HL-60 (cell line): ENCODE measurements at places on chromosomes 2 and 18.

- no peak for DNase-seq
Observed at GRCh38 chr2:108534584-108535356, 500 bp downstream of the LIMS1 start.

- no peak for DNase-seq
Observed at GRCh38 chr2:32633040-32633439, 5.2 kb downstream of the TTC27 start.

DNA sequence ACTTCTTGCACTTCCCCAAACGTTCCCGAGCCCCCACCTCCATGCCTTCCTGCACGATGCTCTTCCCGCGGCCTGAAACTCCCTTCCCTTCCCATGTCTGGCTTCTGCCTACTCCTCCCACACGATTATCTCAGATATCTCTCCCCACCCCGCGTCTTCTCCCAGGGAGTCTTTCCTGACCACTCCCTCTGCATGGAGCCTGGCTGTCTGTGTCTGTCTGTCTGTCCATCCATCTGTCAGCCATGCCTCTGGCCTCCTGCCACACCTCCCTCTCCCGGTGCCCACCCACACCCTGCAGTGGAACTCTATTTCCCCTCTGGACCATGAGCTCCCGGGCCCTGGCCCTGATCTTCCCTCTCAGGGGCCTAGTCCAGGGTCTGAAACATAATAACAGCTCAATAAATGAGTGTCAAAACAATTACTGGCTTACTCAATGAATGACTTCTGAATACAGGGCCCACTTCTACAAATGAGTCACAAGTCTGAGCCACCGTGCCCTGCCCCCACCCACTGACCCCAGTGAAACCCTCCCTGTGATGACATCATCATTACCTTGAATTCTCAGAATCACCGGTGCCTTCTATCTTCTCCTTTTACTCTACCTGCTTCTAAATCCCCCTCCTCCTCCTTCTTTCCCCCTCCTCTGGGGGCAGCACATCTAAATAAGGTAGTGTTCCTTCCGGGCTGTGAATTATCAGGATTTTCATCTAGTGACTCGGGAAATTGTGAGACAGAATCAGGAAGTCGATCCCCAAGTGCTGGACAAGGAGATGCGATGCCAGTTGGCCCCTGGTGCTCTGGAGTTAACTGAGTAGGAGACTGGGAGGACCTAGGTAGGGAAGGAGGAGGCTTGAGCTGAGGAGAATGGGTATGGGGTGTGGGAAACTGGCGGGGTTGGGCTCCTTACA lies 46.1 kb upstream of the PLB1 start:
- no peak for DNase-seq

DNA sequence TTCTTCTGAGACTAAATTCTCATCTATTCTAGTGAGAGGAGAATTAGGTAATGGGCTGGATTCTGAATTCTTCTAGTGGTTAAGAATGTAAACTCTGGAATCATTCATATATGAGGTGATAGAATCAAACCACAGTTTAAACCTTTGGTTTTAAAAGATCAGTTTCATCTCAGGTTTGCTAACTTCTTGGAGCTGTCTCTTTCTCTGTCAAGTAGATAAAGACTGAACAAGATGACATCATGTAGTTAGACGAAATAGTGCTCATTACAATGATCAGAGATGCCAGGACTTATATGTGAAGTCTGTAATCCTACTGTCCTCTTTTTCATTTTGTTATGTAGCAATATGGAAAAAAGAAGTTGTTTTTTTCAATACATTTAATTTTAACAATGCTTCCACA lies 4.9 kb downstream of the CEBPZOS start:
- DNase-seq = no peak

DNA sequence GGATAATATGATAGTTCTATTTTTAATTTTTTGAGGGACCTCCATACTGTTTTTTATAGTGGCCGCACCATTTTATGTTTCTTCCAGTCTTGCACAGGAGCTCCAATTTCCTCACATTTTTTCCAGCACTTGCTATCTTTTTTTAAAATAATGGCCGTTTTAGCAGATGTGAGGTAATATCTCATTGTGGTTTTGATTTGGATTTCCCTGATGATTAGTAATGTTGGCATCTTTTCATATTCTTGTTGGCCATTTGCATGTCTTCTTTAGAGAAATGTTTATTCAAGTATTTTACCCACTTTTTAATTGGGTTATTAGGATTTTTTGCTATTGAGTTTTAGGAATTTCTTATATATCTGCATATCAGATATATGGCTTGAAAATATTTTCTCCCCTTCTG lies 29.9 kb upstream of the NAPG start:
- DNase-seq = no peak

GRCh38 chr18:26350961-26351360 lies 124.7 kb downstream of the TAF4B start:
- DNase-seq = no peak

GRCh38 chr2:26636935-26637334 lies 4.2 kb downstream of the CIB4 start:
- no peak for DNase-seq

- DNase-seq = no peak
Observed at GRCh38 chr2:170121689-170122088, 56.3 kb upstream of the MYO3B start.

GRCh38 chr2:98485453-98485755 lies 40.7 kb downstream of the INPP4A start:
- no peak for DNase-seq

GRCh38 chr2:626491-627339 lies 50.5 kb downstream of the TMEM18 start:
- no peak for DNase-seq

- no peak for DNase-seq
Observed at GRCh38 chr18:74521068-74521725, 13.1 kb upstream of the CNDP1 start.

DNA sequence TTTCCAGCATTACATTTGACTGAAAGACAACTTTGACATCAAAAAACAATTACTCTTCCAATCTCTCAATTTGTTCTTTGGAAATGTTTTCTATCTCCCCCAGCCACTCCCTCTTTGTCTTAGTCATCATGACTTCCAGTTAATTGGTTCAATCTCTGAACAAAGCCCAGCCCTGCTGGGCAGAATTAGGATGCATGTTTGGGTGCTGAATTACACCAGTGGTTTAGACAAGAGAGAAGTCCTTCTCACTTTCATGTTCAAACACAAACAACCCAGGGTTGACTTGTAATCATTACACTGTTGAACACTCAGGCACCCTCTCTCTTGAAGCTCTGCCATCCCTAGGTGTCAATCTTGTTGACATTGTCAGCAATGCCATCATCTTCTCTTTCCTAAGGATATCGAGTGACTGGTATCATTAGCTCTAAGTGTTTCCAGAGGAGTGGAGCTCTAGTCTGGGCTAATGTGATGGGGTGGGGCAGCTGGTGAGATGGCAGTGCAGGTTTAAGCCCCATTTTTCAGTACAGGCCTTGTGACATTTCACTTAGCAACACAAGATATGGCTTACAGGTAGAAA lies 90.8 kb upstream of the MEIS1 start:
- no peak for DNase-seq

GRCh38 chr2:176760439-176760838 lies 452.2 kb upstream of the HNRNPA3 start:
- no peak for DNase-seq

GRCh38 chr2:229660951-229661350 lies 53.4 kb downstream of the DNER start:
- DNase-seq = no peak

DNA sequence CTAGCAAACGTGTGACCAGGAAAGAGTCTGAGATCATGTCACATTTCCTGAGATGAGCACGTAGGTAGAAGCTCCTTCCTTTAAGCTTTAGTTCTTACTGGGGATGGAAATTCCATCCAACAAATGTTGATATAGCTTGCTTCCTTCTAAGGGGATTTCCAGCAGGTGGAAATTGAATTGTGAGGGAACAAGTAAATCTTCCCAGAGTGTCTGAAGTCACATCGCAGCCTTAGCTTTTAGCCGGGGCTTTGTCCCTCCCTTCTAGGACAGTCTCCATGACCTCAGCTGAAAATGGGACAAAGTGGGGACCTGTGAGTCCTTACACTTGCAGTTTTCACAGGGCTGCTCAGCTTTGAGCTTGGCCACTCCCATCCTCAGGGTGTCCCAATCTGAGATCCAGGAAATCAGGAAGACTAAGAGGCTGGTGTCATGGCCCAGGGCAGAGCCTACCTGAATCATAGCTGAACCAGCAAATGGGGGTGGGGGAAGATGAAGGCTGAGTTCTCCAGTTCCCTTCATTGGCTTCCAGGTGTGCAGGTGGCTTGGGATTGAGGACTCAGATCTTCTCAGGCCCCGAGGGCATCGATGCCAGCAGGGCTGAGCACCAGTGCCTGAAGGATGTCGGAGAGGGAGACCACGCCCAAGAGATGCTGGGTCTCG lies 8.3 kb downstream of the PRKAG3 start:
- DNase-seq = no peak

- DNase-seq = no peak
Observed at GRCh38 chr2:50126077-50126476, 905.9 kb downstream of the NRXN1 start.

DNA sequence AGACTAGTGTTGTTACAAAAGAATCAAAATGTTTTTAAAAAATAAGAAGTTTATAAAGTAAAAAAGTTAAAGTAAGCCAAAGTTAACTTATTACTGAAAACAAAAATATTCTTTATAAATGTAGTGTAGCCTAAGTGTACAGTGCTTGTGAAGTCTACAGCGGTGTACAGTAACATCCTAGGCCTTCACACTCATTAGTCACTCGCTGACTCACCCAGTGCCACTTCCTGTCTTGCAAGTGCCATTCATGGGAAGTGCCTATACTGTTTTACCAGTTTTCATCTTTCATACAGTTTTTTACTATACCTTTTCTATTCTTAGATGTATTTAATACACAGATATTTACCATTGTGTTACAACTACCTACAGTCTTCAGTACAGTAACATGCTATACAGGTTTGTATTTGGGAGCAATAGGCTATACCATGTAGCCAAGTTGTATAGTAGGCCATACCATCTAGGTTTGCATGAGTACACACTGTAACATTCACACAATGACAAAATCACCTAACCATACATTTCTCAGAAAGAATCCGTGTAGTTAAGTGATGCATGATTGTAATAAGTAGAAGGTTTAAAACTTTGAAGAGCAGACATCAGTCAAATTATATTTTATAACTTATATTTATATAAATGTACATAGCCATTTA lies 13.4 kb downstream of the SERPINB7 start:
- DNase-seq = peak; percentile 86

DNA sequence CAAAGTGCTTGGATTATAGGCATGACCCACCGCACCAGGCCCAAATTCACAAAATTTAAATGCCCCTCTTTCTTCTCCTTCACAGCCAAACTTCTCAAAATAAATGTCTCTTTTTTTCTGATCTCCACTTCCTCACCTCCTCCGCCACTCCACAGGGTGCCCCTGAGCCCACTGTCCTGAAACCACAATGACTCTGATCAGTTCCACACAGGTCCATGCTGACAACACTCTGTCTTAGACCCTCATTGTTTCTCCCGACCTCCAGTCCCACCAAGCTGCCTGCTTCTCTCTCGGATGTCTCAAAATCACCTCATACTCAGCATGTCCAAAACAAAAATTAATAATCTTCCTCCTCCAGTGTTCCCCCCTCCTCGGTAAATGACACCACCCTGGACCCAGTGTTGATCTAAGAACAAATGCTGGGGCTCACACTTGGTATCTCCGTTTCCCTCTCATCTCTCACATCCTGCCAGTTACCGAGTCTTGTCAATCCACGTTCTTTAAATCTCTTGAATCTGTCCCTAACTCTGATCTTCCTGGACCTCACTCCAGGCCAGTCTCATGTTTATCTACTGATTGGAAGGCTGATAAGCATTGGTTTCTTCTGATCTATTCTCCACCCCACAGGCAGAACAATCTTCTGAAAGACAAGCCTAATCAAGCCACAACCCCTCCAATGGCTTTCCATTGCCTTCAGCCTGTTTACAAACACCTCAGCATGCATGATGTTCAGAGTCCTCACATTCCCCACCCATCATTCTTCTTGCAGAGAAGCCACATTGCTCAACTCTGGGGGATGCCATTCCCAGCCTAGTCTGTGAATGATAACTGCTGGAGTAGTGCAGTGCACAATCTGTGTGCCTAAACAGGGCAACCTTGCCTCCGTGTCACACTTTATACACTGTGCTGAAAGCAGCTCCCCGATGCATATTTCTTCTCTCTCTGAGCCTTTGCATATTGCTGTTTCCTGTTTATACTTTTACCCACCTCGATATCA lies 12.4 kb upstream of the ANKRD44 start:
- DNase-seq = no peak

- no peak for DNase-seq
Observed at GRCh38 chr2:61229936-61230335, 67.9 kb downstream of the C2orf74 start.

DNA sequence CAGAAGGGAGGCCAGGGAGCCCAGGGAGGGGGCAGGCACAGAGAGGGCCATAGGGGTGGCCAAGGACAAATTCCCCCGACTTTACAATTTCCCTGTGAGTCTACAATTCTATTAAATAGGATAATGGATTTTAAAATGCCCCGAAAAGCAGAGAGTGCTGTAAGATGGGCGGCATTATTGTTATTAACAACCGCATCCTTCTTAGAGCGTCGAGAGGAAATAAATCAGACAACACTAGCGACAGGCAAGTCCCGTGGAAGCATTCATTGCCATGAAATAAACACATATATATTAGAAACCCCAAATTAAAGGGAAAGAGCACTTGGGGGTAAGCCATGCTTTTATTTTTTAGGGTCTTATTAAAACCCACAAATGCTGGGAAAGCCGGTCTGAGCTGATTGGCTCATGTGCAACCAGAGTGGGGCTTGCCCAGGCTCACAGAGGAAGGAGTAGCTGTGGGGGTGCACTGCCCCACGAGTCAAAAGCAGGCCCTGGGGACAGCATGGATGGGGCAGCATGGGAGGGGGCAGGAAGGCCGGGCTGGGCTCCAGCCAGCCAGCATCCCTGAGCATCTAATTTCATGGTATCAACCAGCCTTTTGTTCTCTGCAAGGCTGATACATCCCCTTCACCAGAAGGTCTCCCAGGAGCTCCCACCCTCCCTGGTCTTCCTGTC lies 187.1 kb downstream of the CELF4 start:
- DNase-seq = no peak

- DNase-seq = no peak
Observed at GRCh38 chr18:11997466-11997865, 16.2 kb downstream of the IMPA2 start.

DNA sequence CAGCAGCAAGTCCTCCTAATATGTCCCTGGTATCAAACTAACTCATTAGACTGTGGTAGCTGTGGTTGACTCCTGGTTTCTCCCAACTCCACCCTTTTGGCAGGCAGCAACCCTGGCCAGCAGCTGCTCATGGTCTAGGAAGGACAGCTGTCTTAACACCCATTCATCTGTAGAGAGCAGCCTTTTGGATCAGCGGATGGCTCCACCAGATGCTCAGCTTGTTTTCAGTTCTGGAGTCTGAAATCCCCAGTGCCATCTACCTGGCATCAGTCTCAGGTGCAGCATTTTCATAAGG lies 100.5 kb downstream of the SPOPL start:
- no peak for DNase-seq
